Suprapubic skin (tissue), 4 donors: ENCODE measurements at places on chromosomes 11 and 22.

DNA sequence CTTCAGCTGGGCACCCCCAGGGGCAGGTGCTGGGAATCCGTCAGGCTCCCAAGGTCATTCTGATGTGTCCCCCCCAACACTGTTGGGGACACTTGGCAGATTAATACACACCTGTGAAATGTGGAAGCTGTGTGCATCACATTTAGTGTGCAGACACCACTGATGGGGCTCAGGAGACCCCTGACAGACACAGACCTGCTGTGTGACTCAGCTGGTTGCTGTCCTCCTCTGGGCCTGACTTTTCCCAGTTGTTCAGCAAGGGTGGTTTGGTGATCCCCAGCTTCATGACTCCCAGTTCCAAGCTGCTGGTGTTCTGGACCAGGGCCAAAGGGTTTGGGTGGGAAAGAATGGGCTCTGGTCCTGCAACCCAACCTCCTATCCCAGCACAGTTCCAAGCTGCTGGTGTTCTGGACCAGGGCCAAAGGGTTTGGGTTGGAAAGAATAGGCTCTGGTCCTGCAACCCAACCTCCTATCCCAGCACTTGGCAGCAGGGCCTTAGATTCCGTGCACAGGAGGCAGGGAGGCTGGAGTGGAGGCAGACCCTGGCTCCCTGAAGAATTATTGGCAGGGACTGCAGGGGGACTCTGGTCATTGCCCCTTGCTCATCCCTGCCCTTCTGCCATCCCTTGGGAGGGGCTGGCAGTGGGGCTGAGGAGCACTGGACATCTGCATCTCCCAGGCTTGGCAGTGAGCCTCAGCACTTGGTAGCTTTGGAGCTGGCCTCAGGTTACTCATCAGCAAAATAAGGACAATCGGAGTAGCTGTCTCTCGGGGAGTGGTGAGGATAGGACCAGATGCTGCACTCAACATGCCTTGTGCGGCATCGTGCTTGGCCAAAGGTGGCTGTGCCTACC, 8.4 kb upstream of the OMP start:
- DNase-seq, result peak; percentile 50

DNA sequence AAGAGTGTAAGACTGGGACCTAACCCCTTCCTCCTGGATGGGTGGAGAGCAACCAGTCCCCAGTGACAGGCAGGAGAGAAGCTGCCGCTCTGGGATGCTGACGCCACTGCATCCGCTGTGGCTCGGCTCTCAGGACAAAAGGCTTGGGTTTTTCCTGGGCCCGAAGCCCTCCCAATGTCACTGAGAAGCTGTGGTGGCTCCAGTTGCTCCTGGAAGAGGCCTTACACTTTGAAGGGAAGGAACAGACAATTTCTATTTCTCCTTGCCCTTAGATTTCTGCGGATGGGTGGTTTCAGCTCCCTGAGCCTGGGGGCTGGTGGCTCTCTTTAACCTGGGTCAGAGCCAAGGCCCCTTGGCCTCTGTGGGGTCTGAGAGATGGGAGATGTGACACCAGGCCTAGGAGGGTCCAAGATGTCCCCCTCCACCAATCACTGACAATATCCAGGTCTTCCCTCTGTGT, 21.4 kb downstream of the TPBGL start:
- DNase-seq, result peak; percentile 53

DNA sequence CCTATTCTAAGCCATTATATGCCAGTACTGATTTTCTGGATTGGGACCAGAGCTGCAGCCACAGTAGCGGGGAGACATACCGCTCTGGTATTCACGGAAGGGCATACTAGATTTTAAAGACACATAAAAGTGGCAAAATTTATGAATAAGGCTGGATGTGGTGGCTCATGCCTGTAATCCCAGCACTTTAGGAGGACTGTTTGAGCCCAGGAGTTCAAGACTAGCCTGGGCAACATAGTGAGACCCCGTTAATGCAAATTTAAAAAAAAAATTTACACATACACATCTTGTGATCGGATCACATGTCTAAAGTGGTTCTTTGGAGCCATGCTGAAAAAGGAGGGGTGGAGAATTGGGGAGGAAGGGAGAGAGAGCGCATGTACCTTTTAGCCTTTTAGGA, 9.0 kb downstream of the RPL27A start:
- peak; percentile 7 for DNase-seq

GRCh38 chr22:17410576-17410975, 41.3 kb downstream of the CECR2 start:
- no peak for DNase-seq

DNA sequence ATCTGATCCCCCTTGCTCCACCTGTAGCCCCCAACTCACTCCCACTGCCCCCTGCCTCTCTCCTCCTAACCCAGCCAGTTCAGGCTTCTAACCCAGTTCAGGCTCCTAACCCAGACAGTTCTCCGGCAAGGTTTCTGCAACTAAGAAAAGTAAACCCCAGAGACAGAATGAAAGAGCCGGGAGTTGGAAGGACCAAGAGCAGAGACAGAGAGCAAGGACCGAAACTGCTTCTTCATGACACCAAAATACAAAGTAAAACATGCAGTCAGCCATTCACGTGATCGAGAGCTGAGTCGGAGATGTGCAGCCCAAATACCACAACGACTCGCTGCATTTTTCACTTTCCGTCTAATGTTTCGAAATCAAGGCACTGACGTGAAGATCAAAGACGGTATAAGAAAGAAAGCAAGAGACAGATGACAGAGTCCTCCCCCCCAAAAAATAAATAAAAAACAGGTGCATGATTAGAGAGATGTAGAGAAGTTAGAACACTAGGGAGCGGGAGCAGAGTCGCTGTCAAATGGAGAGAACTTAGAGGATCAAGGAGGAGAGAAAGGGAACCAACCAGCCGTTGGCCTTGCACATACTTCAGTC, 884 bp downstream of the IL10RA start:
- no peak for DNase-seq
